Fibroblast of skin of right biceps (primary cell): ENCODE measurements at places on chromosomes 2 and 18.

- DNase-seq: no peak
Observed at GRCh38 chr2:171512014-171512413, 10.3 kb upstream of the CYBRD1 start.

DNA sequence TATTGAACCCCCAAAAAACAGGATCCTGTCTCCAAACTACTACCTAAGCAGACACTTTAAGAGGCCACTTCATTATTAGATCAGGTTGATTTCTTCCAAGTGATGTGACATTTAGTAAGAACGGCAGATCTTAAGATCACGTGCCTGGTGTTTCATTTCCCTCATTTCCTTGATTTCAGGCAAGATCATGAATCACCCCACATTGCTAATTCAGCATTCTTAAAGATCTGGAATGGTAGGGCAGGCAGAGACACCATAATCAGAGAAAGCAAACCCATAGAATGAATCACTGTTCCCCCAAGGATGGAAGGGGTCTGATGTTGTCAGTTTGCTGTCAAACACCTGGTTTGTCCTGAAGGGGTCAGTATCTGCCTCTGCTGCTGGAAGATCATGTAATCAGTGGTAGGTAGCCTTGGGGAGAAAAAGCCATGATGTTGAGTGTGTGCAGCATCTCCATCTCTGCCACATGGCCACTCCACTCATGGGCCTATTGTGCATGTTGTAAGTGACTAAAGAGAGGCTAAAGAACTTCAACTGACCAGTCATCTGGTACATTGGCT is 133.9 kb downstream of the ARHGAP15 start:
- DNase-seq: peak; percentile 3

DNA sequence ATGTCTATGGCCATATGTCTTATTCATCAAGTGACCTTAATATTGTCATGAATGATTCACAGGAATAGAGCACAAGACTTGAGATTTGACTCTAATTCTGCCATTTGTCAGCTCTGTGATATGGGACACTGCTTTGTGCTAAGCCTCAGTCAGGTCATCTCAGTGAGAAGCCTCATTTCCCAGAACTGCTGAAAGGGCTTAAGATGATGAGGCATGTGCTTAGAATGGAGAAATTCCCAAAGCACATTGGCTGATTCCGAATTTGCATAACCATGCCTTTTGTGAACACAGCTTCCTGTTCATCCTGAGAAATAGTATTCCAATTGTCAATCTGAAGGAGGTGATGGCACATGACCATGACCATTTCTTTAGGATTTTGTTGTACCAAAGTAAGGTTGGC is 218.1 kb downstream of the ALK start:
- peak; percentile 27 for DNase-seq

- no peak for DNase-seq
Observed at GRCh38 chr2:108965540-108966289, 23.3 kb downstream of the EDAR start.

- DNase-seq: no peak
Observed at GRCh38 chr2:133157141-133157540, 411.1 kb downstream of the NCKAP5 start.

- DNase-seq: peak; percentile 41
Observed at GRCh38 chr2:144890828-144891227, 370.9 kb upstream of the ZEB2 start.

GRCh38 chr2:37614061-37614738 is 57.2 kb downstream of the CDC42EP3 start:
- peak; percentile 93 for DNase-seq

GRCh38 chr2:207133458-207133819 is 32.3 kb downstream of the KLF7 start:
- no peak for DNase-seq

GRCh38 chr18:28863396-28863795 is 686.5 kb upstream of the CDH2 start:
- DNase-seq: no peak

GRCh38 chr2:100189387-100189786 is 47.0 kb upstream of the AFF3 start:
- no peak for DNase-seq

GRCh38 chr18:45526114-45526841 is 89.0 kb upstream of the SLC14A2 start:
- DNase-seq: peak; percentile 42

GRCh38 chr2:33289961-33290360 is 186.5 kb upstream of the RASGRP3 start:
- no peak for DNase-seq

DNA sequence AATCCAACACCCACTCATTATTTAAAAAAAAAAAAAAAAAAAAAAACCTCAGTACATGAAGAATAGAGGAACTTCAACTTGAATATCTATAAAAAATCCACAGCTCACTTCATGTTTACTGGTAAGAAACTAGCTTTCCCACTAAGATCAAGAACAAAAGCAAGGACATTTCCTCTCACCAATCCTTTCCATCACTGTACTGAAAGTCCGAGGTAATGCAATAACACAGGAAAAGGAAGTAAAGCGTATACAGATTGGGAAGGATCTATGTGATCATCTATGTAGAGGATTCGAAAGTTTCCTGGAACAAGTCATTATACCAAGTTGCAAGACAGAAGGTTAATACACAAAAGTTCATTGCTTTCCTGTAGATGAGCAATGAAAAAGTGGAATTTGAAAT is 63.2 kb downstream of the ROCK2 start:
- no peak for DNase-seq

- DNase-seq: peak; percentile 6
Observed at GRCh38 chr2:136246086-136246669, 128.2 kb upstream of the CXCR4 start.

- peak; percentile 64 for DNase-seq
Observed at GRCh38 chr2:180124273-180125139, 117.4 kb upstream of the CWC22 start.

DNA sequence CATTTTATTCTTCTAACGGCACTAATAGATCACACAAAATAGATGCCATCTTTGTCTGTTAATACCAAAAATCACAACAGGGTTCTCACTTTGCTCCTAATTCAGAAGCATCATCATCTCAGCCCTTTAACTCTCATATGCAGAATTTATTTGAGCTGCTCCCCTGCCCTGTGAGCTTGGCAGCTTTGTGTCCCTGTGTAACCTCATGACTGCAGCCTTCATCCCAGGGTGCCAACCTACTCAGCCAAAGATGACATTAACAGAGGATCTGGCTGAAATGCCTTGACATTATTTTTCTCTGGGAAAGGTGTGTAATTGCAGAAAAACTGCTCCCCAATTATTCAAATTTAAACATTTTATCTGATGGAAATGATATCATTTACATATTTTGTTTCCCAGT is 319.4 kb downstream of the NRXN1 start:
- DNase-seq: no peak

GRCh38 chr2:134070281-134070741 is 183.6 kb upstream of the MGAT5 start:
- DNase-seq: no peak

- no peak for DNase-seq
Observed at GRCh38 chr2:159172403-159172802, 114.1 kb downstream of the WDSUB1 start.

- no peak for DNase-seq
Observed at GRCh38 chr2:160310118-160310828, 110.2 kb upstream of the ITGB6 start.

GRCh38 chr18:58297198-58297597 is 253.2 kb downstream of the NEDD4L start:
- peak; percentile 72 for DNase-seq

GRCh38 chr2:63432373-63432772 is 155.9 kb downstream of the WDPCP start:
- DNase-seq: peak; percentile 50

- no peak for DNase-seq
Observed at GRCh38 chr2:26189123-26189522, 16.2 kb downstream of the GAREM2 start.

DNA sequence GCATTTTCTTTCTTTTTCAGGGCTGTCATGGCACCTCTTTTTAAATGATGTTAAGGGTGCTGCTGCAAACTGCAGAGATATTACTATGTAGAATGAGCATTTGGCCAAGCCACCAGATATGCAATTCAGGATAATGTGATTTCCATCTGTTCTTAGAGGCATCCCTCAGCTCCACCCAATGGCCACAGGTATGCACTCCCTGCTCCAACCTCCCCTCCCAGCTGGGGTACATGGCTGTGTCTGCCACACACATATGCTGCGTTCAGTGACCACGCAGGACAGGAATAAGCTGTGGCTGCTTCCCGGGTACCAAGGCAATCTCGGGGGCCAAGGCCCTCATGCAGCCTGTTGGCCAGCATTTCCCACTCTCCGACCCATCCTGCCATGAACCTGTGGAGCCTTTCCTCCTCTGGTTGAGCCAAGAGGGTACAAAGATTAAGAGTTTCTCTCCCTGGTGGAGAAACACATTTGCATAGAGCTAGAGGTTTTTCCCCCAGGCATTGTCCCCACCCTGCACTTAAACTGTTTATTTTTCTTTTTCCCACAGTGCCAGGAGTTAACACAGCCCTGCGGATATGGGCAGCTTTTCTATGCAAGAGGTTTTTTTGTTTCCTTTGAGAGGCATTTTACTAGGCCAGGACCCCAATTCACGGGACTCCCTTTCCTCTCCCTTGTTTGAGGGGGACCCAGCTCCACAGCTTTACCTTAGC is 147.0 kb downstream of the GCA start:
- DNase-seq: no peak

DNA sequence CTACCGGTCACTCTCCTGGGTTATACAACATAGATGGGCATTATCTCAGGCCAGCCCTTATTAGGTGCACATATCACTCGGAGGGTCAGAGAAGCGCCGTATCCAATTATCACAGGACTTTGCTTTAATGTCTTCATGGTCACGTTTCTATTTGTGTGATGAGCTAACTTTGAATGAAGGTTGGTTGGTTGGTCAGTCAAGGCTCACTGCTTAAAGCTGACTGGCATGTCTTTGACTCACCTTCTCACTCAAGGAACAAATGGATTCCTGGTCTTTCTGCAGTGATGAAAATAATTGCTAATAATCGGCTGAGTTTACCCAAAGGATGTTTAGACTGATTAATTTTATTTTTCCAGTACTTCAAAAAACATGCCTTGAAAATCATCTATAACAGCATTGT is 39.7 kb downstream of the COLEC12 start:
- DNase-seq: no peak

DNA sequence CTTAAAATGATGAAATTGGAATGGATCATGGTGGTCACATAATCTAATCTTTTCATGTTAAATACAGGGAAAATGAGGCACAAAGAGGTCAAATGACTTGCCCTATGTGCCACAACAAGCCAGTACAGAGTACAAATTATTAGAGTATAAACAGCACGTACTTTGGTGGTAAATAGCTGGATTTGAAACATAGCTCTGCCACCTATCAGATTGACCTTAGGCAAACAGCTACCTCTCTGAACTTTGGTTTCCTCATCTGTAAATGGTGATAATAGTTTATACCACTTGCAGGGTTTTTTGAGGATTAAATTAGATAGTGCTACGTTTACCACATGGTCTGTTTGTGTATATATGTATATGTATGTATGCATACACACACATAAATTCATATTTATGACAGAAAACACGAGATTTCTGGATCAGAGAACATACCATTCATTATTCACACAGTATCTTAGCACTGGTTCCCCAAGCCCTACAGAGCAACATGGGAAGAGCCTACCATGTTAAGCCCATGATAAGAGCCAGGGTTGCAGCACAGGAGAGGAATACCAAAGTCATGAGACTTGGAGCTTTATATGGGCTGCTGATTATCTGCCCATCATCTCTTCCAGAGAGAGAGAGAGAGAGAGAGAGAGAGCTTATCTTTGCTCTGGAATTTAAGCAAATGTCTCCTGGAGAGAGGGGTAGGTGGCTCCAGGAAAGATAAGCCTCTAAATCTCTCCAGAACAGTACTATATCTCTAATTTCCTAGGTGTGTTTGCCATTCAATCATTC is 73.5 kb downstream of the MDH1 start:
- peak; percentile 33 for DNase-seq

GRCh38 chr2:135620198-135620597 is 88.9 kb downstream of the R3HDM1 start:
- no peak for DNase-seq

GRCh38 chr2:154158101-154158500 is 286.4 kb downstream of the GALNT13 start:
- no peak for DNase-seq

- no peak for DNase-seq
Observed at GRCh38 chr2:239109928-239110545, 262.2 kb downstream of the TWIST2 start.

- no peak for DNase-seq
Observed at GRCh38 chr2:19841918-19842693, 59.7 kb downstream of the TTC32 start.

- no peak for DNase-seq
Observed at GRCh38 chr2:199392363-199392762, 65.4 kb downstream of the SATB2 start.

- DNase-seq: no peak
Observed at GRCh38 chr2:65579506-65580235, 147.3 kb upstream of the SPRED2 start.

- DNase-seq: no peak
Observed at GRCh38 chr2:110166266-110166665, 38.5 kb downstream of the NPHP1 start.

DNA sequence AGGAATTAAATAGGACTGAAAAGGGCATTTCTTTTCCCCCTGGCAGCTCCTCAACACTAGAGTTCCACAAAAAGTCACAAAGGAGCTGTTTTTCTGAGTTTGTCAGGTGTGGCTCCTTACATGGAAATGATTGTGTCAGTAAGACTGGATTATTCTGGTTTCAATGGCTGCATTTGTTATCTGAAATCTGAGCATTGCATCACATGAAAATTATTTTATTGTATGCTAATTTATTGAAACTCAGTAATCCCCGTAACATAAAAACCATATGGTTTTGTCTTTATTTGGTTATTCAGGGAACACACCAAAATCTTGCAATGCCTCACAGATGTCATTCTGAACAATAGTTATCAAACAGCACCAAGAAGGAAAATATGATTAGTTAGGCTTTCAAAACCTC is 439.7 kb upstream of the TNP1 start:
- DNase-seq: no peak

DNA sequence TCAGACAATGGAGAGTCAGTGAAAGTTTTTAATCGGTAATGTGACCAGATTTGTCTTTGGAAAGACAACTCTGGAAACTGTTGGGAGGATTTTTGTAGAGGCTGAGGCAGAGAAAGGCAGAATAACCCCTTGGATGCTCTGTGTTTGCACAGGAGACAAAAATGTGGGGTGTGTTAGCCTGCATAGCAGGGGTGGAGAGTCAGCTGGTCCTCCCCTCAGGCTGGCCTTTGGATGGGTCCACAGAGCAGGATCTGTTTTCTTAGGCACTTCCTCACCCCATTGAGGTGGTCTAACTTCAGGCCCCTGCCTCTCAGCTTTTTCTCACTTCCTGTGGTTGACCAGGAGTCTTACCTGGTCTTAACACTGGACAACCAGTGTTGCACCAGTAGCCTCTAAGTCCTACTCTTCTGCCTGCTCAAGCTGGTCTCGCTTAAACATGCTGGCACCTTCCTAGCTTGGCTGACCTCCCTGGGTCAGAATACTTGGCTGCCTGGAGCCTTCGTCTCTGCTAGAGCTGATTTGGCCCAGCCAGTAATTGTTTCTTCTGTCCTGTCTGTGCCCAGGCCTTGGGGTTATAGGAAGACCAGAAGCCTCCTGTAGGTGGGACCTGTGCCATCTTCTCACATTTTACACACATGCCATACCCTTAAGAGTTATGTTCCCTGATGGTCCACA is 259.8 kb upstream of the RASGRP3 start:
- DNase-seq: no peak
